ENCODE measurements at places on chromosomes 12 and 14.
A peak's percentile ranks its signal among the peaks of the same experiment; 100 is the strongest.

DNA sequence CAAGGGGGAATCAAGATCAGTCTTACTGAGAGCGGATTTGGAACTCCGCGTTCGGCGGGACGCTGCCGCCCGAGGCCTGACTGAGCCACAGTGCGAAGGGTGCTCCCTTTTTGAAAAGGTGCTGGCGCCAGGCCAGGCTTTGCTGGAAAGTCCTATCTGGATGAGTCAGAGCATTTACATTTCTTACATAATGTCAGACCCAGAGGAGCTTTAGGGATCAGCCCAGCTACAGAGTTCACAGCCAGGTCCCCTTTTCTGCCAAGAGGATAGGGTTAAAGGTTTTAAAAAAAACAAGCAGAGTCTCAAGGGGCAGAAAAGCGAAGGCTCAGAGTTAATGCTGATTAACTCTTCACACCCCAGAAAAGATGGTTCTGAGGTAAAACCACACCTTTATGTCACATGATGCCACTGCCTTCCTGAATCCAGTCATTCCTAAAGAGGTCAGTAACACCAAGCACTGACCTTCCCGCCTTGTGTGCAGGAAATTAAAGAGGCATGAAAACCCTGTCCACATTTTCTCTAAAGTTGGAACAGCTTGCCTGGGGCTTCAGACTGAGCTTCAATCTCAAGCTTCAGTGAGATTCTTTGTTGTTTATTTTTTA, 11.7 kb upstream of the FBXL14 start:
- DNase-seq: peak; percentile 93

DNA sequence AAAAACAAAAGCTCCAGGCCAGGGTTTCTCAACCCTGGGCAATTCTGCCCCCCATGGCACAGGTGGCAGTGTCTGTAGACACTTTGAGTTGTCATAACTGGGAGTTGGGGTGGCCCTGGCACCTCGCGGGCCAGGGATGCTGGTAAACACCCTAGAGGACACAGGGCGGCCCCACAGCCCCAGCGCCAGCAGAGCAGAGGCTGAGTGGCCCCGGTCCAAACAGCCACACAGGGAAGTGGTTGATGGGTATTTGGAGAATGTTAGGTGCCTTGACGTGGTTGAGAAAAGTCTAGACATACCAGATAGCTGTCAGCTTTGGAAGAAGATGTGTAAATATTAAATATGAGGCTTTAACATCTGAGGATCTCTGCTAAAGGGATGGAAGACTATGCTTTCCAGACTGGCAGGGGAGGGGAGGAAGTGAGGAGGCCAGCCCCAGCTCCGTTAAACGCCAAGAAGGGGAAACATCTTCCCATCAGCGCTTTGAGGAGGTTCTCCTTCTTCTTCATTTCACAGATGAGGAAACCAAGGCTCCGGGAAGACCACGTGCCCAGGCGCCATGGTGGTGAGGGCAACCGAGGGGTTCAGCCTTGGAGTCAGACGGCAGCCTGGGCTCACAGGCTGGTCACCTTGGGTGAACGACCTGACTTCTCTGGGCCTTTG, 103.7 kb downstream of the SCARB1 start:
- DNase-seq: no peak

DNA sequence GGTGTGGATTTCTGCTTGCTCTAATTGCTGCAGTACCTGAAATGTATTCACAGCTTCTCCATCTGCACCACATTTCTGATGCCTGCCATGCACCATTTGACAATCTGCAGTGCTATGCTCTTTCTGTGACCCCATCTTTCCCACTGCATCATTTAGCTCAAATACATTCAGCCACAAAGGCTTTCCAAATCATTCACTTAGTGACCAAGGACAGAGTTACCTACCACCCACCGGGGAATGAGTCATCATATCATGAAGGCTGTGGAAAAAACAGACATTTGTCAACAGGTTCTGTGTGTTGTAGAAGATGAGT, 465.5 kb upstream of the ATP2B1 start:
- no peak for DNase-seq

- no peak for DNase-seq
Observed at GRCh38 chr12:94258593-94258992, 110.2 kb downstream of the PLXNC1 start.

DNA sequence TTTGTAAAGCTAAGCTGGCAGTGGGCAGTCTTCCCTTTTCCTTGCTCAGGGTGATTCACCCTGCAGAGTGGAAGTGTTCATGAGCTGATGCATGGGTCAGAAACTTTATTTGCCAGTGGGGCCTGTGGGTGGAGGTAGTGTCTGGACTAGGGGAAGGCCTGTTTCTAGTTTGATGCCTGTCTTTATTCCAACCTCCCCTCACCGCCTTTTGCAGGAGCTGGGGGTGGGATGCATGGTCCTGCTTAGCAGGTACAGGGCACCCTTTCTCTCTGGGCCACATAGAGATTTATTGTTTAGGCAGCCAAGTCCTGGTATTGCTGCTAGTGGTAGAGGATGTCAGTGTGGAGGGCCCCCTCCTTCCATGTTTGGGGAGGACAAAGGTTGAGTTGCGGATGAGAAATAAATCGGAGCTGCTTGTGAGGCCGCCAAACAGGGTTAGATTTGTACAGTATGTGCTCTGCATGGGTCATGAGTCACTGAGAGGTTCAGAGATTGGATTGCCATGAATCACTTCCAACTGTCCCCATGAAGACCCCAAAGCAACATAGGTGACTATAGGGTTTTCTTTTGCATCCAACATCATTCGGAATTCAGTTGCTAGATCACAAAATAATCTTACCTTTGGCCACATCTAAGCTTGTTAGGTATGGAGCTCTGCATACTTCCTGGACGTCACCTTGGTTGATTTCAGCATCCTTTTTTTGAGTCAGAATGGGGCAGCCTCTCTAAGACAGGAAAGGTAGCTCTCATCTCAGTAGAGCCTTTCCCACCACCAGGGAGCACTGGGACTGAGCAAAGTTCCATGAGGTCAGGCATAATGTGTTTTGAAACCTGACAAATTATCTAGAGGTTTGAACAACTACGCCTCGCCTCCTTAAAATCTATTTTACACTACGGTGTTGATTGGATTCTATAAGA, 8.8 kb downstream of the SMOC1 start:
- no peak for DNase-seq

DNA sequence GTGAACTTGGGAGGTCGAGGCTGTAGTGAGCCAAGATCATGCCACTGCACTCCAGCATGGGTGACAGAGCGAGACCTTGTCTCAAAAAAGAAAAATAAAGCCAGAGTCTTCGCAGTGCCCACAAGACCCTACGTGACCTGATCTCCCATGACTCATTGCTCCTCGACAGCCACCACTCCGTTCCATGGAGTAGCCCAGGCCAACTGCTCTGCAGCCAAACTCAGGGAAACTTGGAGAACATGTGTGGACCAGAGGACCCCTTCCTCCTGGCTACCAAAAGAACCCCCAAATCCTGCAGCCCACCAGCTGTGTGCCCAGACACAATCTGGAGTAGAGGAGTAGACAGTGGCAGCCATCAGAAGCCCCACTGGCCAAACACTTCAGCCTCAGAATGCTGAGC, 32.1 kb upstream of the PPP2R5C start:
- DNase-seq: no peak

DNA sequence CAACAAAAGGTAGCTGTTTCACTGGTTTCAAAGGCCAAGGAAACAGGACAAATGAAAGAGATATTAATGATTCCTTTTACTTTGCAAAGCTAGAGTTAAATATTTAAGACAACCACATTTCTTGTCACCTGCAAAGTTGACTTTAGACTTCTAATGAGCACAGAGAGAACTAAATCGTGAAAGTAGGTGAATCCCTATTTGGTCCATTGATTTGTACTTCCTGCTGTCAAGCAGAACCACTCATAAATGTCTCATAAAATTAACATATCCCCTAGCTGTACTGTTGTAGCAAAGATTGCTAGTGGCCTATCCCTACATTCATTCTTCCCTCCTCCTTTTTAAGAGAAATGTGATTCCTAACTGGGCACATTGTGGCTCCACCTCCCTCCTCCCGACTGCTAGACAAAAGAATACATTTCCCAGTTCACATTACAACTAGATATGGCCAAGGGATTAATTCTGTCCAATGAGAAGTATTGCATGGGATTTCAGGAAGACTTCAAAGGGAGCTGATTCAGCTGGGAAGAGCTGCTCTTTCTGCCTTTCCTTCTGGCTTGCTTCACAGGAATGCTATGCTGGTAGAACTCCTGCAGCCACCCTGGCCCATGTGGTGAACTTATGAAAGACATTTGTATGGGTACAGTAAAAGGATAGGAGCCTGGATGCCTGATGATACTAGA, 227.5 kb upstream of the ABCD2 start:
- no peak for DNase-seq

- DNase-seq: no peak
Observed at GRCh38 chr14:53325176-53325806, 172.2 kb upstream of the DDHD1 start.

- no peak for DNase-seq
Observed at GRCh38 chr14:66600416-66600815, 92.5 kb downstream of the GPHN start.

- no peak for DNase-seq
Observed at GRCh38 chr12:9319044-9319841, 111.0 kb upstream of the PZP start.

GRCh38 chr12:56332512-56333196, 1.1 kb downstream of the PAN2 start:
- DNase-seq: no peak

- no peak for DNase-seq
Observed at GRCh38 chr12:68178184-68178583, 18.6 kb upstream of the IFNG start.

- no peak for DNase-seq
Observed at GRCh38 chr12:12586879-12587675, 24.4 kb upstream of the DUSP16 start.

- no peak for DNase-seq
Observed at GRCh38 chr12:48973941-48974673, 2.6 kb upstream of the WNT10B start.

- DNase-seq: no peak
Observed at GRCh38 chr14:102838501-102838900, 61.3 kb downstream of the TRAF3 start.

DNA sequence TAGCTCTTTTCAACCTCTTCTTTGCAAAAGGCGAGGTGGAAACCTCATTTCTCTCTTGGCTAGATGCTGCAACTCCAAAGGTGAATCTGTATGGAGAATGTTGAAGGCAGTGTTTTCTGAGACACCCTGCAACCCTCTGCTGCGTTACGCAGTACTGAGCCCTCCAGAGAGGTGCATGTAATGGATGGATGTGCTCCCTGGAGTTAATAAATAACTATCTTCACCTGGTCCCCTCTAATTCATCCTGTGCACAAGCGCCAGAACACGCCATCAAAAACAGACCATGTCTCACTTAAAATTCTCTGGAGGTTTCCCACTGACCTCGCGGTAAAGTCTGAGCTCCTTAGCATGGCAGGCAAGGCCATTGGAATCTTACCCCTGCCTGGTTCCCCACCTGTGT, 234.4 kb upstream of the PWP1 start:
- DNase-seq: no peak

- DNase-seq: no peak
Observed at GRCh38 chr12:131442337-131442918, 268.5 kb upstream of the SFSWAP start.

DNA sequence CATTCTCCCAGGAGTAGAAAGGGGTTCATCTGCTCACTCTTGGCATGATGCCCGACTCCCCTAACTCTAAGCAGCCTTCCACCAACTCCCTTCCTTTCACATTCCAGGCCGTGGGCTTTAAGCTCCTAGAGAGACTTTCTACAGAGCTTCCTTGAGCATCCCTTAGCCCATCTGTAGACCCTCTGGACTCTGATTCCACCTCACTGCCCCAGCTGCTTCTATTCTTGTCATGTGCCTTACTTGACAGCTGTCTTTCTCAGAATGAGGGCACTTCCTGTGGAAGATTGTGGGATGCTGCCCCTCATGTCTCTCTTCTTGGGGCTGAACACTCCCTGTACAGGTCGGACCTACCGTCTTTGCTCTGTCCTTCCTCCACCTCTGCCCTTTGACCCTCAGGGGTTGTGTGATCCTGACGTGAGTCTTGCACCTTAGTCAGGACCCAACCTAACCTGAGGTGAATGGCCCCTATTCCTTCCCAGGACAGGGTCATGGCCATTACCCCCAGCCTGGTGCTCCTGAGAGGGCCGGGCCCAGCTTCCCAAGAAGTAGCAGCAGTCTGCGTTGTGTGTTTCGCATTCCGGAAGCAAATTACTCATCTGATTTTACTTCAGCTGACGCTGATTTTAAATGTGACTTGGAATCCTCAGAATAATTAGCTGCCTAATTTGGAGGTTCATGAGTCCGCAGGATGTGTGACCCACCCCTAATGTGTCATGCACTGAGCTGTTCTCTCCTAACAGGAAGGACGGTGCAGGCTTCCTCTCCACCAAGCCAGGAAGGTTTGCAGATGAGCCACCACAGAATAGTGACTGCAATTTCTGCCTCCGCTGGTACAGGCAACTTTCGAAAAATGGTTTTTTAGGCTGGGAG, 2.7 kb upstream of the GALNT6 start:
- DNase-seq: peak; percentile 39

GRCh38 chr12:116366456-116366776, 88.9 kb upstream of the MED13L start:
- DNase-seq: no peak

- DNase-seq: no peak
Observed at GRCh38 chr14:64763085-64763782, 59.0 kb downstream of the PLEKHG3 start.

GRCh38 chr14:21589317-21589716, 9.4 kb upstream of the OR10G3 start:
- no peak for DNase-seq

DNA sequence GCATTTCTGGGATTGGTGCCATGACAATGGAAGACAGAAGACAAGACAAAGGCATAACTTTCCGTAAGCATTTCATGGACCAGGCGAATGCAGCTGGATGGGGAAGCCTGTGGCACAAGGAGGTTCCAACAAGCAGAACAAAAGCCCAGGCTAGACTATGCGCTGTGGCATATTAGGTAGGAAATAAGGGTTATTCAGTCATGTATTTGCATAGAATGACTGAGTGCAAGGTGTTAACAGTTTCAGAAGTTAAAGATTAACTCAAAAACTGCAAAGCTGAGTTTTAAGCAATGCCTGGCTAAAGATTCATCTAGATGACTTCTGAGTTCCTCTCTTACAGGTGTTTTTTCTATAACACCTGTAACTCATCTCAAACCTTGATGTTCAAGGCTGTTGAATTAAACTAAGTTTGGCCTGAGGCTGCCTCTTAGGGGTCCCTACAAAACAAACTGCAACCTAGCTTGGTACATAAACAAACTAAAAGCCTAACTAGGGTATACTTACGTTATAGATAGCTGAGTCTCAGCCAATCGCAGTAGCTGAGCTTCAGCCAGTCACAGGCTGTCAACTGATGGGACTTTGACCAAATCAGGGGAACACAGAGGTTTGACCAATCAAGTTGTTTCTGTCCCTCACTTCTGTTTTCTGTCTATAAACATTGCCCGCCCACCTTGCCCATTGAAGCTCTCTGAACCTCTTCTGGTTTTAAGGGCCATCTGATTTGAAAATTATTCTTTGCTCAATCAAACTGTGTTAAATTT, 52.2 kb upstream of the PLBD1 start:
- DNase-seq: no peak

- peak; percentile 39 for DNase-seq
Observed at GRCh38 chr12:57522887-57523705, 472 bp downstream of the MBD6 start.

- no peak for DNase-seq
Observed at GRCh38 chr12:15756822-15757221, 32.4 kb downstream of the EPS8 start.
